NCI-H82 (cell line): ENCODE measurements at places on chromosomes 2 and 18.

DNA sequence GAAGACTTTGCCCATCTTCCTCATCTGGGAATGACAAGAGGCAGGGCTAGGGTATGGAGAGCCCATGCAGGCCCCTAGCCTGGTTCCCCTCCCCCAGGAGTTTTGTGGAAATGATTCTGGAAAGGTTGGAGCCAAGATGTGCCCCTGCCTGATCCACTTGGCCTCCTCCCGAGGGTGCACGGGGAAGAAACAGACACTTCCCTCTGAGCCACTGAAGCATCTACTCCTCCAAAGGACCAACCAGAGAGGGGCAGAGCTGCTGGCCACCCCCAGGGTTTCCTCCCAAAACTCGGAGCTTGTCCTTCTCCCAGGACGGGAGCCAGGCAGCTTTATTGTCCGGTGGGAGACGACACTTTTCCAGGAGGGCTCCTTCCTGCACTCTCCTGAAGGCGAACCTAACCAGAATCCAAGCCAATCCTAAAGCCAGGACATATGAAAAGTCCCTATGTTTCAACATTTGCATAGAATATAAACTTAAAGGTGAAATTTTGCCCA, 149.2 kb upstream of the COPS8 start:
- DNase-seq: no peak

- DNase-seq: no peak
These were observed 188.3 kb downstream of the FHOD3 start for GRCh38 chr18:36485772-36486171.

DNA sequence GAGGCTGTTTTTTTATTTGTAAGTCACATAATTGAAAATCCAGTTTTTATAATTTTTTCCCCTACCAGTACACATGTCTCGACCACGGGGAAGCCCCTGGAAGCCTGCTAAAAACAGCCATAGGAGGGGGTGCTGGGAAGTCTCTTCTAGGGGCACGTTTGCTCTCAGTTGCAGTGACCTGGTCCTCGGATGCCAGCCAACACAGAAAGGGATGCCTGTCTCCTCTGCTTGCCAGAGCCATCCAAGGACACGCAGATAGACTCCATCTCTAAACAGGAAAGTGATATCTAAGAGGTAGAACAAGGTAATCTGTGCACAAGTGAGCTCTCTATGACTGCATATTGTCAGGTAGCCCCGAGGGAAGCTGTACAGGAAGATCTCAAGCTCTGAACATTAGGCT, 255.8 kb downstream of the SETBP1 start:
- DNase-seq: no peak

DNA sequence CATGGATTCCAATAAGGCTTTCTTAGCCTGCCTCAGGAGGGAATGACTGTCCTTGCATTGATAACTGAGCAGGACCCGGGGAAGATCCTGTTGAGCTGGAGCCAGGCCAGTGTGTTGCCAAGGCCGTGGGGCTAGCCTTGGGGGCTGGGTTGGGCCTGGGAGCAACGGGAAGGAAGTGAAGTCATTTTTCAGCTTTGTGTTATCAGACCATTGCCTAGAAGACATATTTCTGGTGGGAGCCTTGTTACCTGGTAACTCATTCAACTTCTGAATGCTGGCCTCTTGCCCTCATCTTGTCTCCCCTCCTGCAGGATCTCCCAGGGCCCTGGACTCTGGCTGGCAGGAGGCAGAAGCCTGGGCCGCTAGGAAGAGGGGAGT, 92.7 kb upstream of the MGAT5 start:
- DNase-seq: no peak

DNA sequence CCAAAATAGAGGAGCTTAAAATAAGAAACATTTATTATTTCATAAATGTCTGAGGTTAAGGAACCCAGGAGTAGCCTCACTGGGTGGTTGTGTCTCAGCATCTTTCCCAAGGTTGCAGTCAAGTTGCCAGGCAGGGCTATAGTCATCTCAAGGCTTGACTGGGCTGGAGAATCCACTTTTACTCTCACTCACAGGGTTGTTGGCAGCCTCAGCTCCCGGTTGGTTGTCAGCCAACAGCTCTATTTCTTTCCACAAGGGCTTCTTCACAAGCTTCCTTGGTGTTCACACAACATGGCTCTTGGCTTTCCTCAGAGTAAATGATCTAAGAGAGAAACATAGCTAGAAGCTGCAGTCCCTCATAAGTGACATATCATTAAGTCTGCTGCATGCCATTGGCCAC, 55.6 kb upstream of the TEX51 start:
- no peak for DNase-seq

DNA sequence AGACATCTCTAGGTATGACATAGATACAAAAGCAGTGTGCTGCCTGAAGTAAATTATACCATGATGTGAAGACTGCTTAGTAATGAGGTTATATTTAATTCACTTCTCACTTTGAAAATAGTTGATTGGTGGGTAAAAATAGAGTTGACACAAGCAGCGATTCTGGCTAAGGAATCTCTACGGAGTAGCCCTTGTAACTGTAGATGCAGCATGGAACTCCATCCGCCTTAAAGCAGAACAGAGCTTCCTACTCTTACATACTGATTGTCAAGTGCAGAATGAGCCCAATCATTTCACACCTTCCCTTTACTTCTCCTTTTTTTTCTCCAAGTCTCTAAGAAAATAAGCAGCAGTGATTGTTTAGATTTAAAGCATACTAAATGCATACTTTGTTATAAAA, 1594.6 kb upstream of the SLC39A10 start:
- DNase-seq: no peak

GRCh38 chr2:228875152-228875900, 395.8 kb downstream of the PID1 start:
- DNase-seq: no peak

DNA sequence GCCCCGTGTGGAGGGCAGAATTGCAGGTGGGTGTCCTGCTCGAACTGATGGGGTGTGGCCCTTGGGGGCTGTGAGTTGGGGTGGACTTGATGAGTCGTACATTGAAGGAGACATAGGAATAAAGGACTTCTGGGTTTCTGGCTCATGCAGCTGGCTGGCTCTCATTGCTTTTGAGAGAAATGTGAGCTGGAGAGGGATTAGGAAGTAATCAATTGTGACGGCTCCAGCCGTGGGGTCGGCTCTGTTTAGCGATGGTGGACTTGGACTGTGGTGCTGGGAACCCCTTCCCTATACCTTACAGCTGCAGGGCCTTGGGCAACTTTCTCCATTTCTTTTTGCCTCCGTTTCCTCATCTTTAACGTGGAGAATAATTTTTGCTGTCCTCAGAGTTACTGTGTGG, 9.2 kb downstream of the IMPA2 start:
- peak; percentile 5 for DNase-seq

DNA sequence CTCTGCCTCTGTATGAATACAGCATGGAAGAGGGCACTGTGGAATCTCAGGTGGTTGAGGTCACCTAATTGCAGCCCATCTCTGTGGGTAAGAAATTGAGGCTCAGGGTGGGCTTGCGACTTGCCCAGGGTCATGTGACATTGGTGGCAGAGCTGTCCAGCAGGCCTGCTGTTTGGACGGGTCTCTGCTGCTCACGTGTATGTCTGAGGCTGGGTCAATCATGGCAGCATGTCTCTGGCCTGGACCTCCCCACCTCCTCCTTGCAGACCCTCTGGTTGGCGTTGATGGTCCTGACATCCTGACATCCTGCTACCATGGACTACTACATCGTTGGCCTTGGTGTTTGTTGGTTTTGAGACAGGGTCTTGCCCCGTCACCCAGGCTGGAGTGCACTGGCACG, 64.3 kb upstream of the HPCAL1 start:
- no peak for DNase-seq

DNA sequence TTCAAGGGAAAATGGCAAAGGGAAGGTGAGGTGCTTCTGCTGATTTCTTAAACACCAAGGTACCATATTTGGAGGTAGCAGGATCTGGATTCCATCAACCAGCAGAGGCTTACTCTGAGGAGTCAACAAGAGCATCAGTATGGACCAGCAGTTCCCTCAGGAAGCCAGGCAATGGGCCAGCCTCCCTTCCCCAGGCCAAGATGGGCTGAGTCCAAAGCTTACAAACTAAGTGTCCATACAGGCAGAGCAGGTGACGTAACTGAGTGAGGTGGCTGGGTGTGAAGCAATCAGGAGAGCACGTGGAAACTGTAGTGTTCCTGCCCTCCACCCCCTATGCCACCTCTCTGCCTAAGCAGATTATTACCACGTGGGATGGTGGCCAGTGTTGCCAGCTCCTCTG, 134.2 kb upstream of the HNRNPA3 start:
- no peak for DNase-seq

GRCh38 chr18:23573626-23574431, 12.5 kb downstream of the NPC1 start:
- no peak for DNase-seq

- DNase-seq: peak; percentile 45
These were observed at the start of gene TMEM178A for GRCh38 chr2:39665811-39666490. Gene TMEM178A (plus strand): TSS chr2:39665917. CDS start chr2:39665975, 58 bp downstream.

GRCh38 chr2:133296401-133296800, 271.9 kb downstream of the NCKAP5 start:
- no peak for DNase-seq

DNA sequence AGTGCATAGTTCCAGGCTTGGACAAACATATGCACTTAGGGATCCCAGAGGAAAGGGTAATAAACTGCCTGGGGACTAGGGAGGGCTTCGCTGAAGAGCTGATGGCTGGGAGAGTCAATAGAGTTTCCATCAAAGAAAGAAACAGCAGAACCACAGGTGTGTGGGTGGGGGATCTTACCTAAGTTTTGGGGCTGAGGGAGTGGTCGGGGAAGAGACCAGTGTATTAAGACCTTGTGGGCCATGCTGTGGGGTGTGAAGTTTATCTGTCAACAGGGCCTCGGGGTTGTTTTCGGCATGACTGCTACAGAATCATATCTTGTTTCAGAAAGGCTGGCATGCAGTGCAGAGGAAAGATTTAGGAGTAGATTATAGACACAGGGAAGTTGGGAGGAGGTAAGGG, 31.2 kb upstream of the GTF2A1L start:
- no peak for DNase-seq

DNA sequence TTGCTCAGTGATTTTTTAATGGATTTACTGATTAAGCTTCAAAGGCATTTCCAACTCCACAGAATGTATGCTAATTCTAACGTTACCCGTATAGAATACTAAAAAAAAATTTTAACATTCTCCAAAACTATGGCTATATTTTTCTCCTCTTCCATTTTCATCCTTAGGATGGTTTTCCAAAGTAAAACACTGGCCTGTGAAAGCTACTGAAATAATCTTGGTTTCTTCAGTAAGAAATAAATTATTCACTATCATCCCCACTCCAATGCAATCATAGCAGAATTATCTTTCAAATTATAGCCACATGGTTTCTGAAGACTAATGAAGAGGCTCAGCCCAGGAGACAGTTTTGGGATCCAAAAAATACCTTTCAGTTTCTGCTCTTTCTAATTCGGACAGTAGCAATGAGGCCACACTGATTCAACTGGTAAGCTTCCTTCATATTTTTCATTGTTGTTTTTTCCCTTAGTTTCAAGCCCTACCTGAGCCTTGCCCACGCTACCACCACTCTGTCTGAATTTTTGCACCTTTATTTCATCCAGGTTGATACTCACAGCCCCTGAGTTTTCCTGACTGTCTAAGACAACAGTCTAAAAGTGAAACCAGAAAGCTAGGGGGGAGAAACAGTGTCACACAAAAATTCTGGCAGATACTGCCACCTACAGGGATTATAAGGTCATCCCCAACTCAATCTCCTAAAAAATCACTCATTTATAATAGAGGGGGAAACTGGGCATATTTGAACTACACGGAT, 887.9 kb downstream of the NRXN1 start:
- DNase-seq: peak; percentile 86

GRCh38 chr2:111642586-111643327, 241.2 kb downstream of the ANAPC1 start:
- DNase-seq: no peak

- no peak for DNase-seq
These were observed 294.3 kb upstream of the SETBP1 start for GRCh38 chr18:44386401-44386800.

DNA sequence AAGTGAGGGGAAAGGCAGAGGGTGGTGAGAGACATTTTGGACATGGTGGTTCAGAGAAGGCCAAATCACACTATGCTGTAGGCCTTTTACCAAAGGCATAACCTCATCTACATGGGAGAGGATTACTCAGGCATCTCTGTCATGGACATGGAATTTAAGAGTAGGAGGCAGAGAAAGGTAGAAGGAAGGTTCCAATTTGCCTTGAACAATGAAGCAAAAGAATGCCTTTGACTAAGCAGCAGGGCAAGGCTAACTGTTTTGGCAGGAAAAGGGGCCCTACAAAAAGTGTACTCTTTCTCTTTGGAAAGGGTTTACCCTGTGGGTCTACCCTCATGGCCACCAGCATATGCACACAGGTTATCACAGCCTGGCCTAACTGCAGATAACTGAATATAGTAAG, 45.6 kb upstream of the RNU4ATAC start:
- DNase-seq: no peak

GRCh38 chr18:76230791-76231190, 264.3 kb downstream of the ZNF516 start:
- no peak for DNase-seq

- DNase-seq: peak; percentile 32
These were observed 458.8 kb upstream of the NRXN1 start for GRCh38 chr2:51490576-51491234.

- peak; percentile 20 for DNase-seq
These were observed 13.9 kb downstream of the ARPC2 start for GRCh38 chr2:218230882-218231281.

GRCh38 chr2:8219631-8220355, 462.1 kb upstream of the ID2 start:
- no peak for DNase-seq

GRCh38 chr2:154710685-154711084, 12.2 kb downstream of the KCNJ3 start:
- DNase-seq: no peak

DNA sequence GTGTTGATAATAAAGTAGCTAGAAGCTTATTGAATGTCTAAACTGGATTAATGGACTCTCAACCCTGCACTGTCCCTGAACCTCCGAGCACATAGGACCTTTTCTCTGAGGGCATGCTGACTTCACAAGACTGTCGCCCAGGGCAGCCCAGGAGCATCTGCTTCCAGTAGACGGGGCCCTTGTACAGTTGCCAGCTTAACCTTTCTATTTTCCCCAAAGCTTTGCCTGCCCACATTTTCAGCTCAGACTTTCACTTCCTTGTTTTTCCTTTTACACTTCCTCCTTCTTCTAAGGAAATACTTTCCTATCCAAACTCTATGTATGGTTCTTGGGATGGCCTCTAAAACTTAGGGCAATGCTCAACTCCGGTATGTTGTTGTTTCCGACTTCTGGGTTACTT, 1.3 kb downstream of the VWA3B start:
- no peak for DNase-seq

- no peak for DNase-seq
These were observed 124.8 kb downstream of the AFF3 start for GRCh38 chr2:100017633-100018032.

DNA sequence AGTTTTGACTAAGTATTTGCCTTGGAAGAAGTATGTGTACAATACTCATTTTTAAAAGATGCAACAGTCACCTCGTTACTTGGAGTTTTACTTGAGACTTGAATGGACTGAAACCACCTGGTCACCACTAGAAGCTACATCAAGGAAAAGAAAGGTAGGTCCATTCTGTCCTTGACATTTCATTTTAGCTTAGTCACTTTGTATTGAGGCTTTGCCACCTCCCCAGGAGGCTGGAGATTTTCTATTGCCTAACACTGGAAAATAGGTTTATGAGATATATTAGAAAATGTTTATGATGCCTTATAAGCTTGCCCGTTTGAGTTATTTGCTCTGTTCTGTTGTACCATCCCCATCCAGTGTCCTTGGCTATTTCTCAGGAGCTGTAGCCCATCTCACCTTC, 107.9 kb upstream of the ETAA1 start:
- no peak for DNase-seq
